ENCODE measurements at places on chromosomes 13 and 19.

DNA sequence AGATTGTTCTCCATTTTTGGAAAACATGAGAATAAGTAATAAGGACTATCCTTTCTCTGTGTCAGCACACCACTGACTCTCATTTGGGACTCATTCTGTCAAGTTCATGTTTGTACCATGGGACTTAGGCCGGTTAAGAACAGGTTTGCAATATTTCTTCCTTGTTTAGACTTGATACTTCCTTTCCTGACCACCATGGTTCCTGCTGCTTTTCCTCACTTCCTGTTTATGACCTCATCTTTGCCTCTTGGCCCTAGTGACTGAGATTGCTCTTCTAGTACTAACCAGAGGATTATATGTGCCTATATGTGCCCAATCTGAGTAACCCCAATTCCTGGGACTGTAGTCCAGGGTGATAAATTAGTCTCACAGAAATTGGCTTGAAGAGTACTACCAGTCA lies 32.5 kb upstream of the NDFIP2 start:
- H3K27ac ChIP-seq, result no peak overlapping the region
- H3K4me1 ChIP-seq, result no peaks in the 10 kb centered on the region
- H3K27me3 ChIP-seq, result no peaks in the 10 kb centered on the region

- no peak overlapping the region for H3K27ac ChIP-seq
- H3K27me3 ChIP-seq, result no peaks in the 10 kb centered on the region
- H3K4me3 ChIP-seq, result no peak overlapping the region
- H3K4me1 ChIP-seq, result peaks cover 14% of the 10 kb centered on the region
These were observed 4.6 kb downstream of the FBXL3 start for GRCh38 chr13:77022341-77022740.

DNA sequence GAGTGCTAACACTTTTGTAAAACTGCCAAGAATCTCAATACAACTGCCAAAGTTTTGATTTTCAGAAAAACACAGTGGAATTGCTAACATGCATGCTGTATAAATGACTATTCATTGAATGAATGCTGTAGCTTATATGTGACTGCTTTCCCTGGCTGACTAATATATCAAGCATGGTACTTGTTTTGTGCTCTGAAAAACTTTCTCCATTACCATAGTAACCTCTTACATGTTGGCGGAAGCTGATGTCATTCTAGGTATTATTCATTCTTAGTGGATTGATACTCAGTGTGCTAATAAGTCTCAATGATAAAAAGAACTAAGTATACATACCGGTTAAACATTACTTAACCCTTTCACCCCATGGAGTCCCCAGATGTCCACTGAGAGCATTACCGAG lies 166.1 kb upstream of the MYO16 start:
- no peak for DNase-seq
- no peaks in the 10 kb centered on the region for H3K4me1 ChIP-seq
- H3K27me3 ChIP-seq, result no peaks in the 10 kb centered on the region

DNA sequence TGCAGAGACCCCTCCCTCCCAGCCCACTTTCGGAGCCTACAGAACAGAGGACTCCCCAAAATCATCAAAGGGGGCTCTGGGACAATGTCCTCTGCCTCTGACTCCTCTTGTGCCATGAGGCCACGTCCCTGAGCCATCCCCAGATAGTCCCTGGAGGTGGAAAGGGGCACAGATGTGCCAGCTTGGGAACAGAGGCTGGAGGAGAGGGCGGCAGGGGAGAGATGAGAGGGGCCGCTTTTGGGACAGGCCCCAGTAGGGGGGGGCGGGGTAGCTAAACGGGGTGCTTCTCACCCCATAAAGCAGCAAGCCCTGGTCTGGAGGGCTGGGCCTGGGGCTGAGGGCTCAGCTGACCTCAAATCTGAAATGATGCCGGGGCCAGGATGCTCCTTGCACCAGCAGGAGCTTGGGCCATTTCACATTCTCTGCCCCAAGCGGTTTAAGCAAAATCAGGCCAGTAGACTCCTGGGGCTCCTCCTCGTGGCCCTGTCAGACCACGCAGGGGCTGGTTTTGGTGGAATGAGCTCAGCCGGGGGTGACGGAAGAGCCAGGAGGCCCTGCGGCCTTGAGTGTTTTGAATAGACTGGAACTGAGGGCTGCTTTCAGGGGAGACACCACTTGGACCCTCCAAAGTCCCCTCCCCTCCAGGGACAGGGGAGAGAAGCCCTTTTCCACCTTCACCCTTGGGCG lies 27.1 kb downstream of the ONECUT3 start:
- DNase-seq, result peak; percentile 39
- H3K4me1 ChIP-seq, result no peaks in the 10 kb centered on the region
- peaks cover 25% of the 10 kb centered on the region for H3K27me3 ChIP-seq
- H3K4me3 ChIP-seq, result no peak overlapping the region
- H3K36me3 ChIP-seq, result no peaks in the 10 kb centered on the region

DNA sequence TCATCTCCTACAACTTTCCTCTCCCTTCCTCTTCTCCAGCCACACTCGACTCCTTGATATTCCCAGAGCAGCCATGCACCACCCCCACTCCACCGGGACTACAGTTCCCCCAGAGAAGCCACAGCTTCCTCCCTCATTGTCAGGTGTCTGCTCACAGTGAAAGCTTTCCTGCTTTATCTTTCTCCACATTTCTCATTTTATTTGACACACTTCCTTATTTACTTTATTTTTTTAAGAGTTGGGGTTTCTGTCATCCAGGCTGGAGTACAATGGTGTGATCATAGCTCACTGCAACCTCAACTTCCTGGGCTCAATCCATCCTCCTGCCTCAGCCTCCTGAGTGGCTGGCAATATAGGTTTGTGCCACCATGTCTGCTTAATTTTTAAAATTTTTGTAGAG lies 464.6 kb downstream of the MYO16 start:
- no peak overlapping the region for H3K4me3 ChIP-seq
- no peaks in the 10 kb centered on the region for H3K36me3 ChIP-seq
- H3K4me1 ChIP-seq, result no peaks in the 10 kb centered on the region
- no peak for DNase-seq

DNA sequence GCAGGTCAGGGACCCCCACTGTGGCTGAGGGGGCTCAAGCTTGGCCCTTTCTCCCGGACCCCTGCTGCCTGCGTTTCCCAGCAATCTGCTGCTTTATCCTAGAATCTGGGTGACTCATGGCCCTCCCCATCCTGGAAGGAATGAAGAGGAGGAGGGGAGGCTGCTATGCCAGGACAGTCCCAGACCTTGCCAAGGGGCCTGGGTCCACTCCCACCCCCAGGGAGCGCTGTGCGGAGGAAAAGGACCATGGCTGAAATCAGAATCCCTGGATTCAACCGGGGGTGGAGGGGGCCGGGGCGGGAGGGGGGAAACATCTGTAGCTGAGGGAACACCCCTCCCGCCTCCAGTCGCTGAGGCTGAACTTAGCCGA lies 20.5 kb downstream of the ZNF114 start:
- no peaks in the 10 kb centered on the region for H3K36me3 ChIP-seq
- H3K27me3 ChIP-seq, result no peaks in the 10 kb centered on the region
- no peak overlapping the region for H3K27ac ChIP-seq

DNA sequence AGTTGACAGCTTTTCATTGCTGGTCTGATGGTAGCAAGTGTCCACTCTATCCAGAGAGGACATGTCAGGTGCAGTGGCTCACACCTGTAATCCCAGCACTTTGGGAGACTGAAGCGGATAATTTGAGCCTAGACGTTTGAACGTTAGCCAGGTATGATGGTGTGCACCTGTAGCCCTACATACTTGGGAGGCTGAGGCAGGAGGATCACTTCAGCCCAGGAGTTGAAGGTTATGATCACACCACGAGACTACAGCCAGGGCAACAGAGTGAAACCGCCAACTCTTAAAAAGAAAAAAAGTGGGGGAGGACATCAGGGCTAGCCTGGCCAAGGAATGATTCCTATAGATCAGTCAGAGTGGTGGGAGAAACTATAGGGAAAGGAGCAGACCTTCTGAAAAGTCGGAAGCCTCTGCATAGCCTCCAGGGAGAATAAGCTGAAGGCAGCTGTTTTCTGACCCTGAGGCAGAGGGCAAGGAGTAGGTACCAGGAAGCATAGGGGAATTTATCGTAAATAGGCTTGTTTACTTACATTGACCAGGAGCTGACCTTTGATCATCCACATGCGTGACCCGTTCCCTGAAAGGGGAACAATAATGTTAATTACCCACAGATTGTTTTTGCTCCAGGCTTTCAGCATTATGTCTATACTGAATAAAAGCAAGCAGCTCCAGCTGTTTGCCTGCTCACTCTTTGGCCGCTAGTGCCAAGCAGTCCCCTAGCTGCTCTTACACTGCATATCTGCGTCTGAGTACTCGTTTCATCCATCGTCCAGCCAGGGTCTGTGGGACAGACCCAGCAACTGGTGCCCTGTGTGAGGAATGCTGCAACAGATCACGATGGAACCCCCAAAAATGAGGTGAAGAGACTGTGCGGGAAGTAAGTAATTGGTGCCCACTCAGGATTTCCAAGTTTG lies 161.6 kb downstream of the RNF17 start:
- peaks cover under 1% of the 10 kb centered on the region for H3K27me3 ChIP-seq
- no peak overlapping the region for H3K27ac ChIP-seq
- H3K4me1 ChIP-seq, result no peaks in the 10 kb centered on the region
- H3K4me3 ChIP-seq, result no peak overlapping the region
- DNase-seq, result no peak
- no peaks in the 10 kb centered on the region for H3K36me3 ChIP-seq

GRCh38 chr13:73519396-73520116 lies 460.8 kb downstream of the KLF5 start:
- no peaks in the 10 kb centered on the region for H3K4me1 ChIP-seq
- no peak overlapping the region for H3K27ac ChIP-seq
- H3K4me3 ChIP-seq, result no peak overlapping the region
- H3K27me3 ChIP-seq, result no peaks in the 10 kb centered on the region
- H3K36me3 ChIP-seq, result no peaks in the 10 kb centered on the region
- DNase-seq, result peak; percentile 42

DNA sequence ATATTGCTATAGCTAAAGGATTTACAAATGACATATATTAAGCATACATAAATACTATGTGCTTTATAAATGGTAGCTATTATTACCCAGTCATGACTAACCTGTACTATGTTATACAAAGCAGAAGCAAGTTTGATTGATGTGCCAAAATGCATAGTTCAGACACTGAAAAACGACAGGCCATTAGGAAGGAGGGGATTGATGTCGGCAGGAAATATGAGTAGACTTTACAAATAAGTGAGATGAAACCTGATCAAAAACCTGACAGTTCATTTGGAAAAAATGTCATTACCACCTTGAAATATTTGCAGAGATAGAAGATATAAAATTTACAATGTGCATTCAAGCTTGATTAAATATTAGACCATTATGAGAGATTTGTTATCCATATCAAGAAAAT lies 38.8 kb upstream of the TPP2 start:
- DNase-seq, result no peak
- no peak overlapping the region for H3K4me3 ChIP-seq
- no peak overlapping the region for H3K27ac ChIP-seq
- no peaks in the 10 kb centered on the region for H3K4me1 ChIP-seq

- no peaks in the 10 kb centered on the region for H3K36me3 ChIP-seq
- H3K4me3 ChIP-seq, result peak within 1 kb of the TSS; percentile 68
- peak; percentile 97 for DNase-seq
These were observed at the start of gene RELB for GRCh38 chr19:45001087-45001739. Gene RELB, plus strand, starts transcription at chr19:45001464. Its CDS starts 116 bp downstream, at chr19:45001580.

DNA sequence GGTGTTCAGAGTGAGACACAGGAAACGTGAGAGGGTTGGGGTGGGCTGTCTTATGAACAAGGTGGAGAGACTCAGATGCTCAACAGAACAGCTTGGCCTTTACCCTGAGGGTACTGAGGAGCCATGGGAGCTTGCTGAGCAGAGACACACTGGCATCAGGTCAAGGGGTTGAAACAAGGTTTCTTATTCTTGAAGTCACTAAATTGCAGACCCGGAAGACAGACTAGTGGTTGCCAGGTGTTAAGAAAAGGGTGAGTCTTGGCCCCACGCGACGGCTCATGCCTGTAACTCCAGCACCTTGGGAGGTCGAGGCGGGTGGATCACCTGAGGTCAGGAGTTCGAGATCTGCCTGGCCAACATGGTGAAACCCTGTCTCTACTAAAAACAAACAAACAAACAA lies 22.4 kb downstream of the CACNG6 start:
- DNase-seq, result no peak
- H3K4me1 ChIP-seq, result no peaks in the 10 kb centered on the region
- no peak overlapping the region for H3K27ac ChIP-seq
- H3K27me3 ChIP-seq, result peaks cover 3% of the 10 kb centered on the region

GRCh38 chr19:4113398-4114088 lies 10.4 kb downstream of the MAP2K2 start:
- no peaks in the 10 kb centered on the region for H3K4me1 ChIP-seq
- no peak for DNase-seq
- no peaks in the 10 kb centered on the region for H3K36me3 ChIP-seq
- no peaks in the 10 kb centered on the region for H3K27me3 ChIP-seq
- H3K27ac ChIP-seq, result no peak overlapping the region

DNA sequence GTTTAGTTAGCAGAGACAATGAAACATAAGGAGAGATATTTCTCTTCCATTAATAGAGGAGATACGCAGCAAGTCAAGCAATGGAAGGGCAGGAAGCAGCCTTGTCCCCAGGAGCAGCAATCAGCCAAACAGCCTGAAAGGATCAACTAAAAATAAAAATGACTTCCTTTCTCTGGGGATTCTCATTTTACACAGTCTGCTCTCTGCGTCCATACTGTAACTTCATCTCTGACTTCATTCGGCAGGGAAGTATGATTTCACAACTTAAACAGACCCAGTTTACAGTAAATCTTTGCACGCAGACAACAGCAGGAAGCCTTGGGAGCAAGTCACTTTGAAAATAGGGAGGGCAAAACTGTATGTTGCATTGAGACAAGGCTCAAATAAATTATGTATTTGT lies 826.7 kb downstream of the DIAPH3 start:
- no peak overlapping the region for H3K4me3 ChIP-seq
- H3K36me3 ChIP-seq, result no peaks in the 10 kb centered on the region
- no peak for DNase-seq
- no peak overlapping the region for H3K27ac ChIP-seq
- peaks cover 2% of the 10 kb centered on the region for H3K4me1 ChIP-seq
- no peaks in the 10 kb centered on the region for H3K27me3 ChIP-seq

DNA sequence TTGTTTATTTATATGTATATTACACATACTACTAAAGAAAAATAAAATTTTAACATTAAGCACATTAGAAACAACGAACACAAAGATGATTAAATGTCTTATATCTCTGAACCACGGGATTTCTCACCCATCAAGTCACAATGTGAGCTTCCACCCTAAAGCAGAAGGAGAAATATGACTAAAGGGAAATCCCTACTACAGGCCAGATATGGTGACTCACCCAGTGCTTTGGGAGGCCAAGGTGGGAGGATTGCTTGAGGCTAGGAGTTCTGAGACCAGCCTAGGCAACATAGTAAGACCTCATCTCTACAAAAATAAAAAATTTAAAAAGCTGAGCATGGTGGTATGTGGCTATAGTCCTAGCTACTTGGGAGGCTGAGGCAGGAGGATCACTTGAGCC lies 24.6 kb downstream of the DCT start:
- H3K36me3 ChIP-seq, result no peaks in the 10 kb centered on the region
- no peak overlapping the region for H3K4me3 ChIP-seq
- H3K27ac ChIP-seq, result no peak overlapping the region
- H3K4me1 ChIP-seq, result no peaks in the 10 kb centered on the region
- DNase-seq, result no peak

GRCh38 chr19:46980761-46981160 lies 38.9 kb upstream of the NPAS1 start:
- H3K4me3 ChIP-seq, result no peak overlapping the region
- H3K4me1 ChIP-seq, result peaks cover 4% of the 10 kb centered on the region
- H3K27ac ChIP-seq, result no peak overlapping the region
- H3K27me3 ChIP-seq, result no peaks in the 10 kb centered on the region
- no peak for DNase-seq

GRCh38 chr13:34128661-34129060 lies 310.7 kb downstream of the RFC3 start:
- H3K27ac ChIP-seq, result no peak overlapping the region
- H3K4me3 ChIP-seq, result no peak overlapping the region
- H3K27me3 ChIP-seq, result no peaks in the 10 kb centered on the region
